GF-D8 (cell line): ENCODE measurements at places on chromosomes 5 and 9.

DNA sequence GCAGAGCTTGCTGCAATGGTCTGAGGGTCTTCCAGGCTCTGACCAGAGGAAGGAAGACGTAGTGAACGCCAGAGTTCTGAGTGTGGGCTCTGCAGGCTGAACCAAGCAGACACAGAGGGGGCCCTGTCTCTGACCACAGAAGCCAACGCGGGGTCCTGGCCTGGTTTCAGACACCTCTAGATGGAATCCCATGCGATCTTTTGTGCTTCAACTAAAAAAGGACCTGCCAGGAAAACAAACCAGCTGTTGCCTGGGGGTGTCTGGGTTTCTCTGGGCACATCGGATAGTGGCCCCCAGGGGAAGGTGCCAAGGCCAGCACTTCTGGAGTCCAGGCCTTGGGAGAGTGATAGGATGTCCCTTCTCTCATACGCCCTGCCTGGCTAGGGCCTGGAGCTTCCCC, 12.9 kb downstream of the PRDM12 start:
- no peak for DNase-seq

DNA sequence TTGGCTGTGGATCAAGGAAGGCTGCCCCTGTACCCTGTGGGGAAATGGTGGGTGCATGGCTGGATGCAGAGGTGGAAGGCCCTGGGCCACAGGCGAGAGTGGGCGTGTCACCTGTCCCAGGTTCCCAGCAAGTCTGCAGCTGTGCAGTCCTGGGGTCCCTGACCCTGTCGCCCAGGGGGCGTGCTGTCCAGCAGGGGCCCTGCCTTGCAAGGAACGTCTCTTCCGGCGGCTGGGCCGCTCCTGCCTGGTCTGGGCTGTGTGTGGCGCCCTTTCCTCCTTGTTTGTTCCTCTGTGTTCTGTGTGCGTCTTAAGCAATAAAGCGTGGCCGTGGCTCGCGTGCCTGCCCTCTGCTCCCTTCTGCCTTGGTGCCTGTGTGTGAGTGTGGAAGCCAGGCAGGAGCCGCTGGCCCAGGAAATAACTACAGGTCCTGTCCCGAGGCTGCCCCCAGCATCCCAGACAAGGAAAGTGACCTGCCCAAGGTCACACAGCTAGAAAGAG, 8.4 kb downstream of the SLC2A6 start:
- no peak for DNase-seq

- DNase-seq: no peak
Measured at GRCh38 chr5:174601946-174602345, 122.4 kb upstream of the MSX2 start.

- no peak for DNase-seq
Measured at GRCh38 chr9:70801181-70801829, 320.1 kb downstream of the TRPM3 start.

- no peak for DNase-seq
Measured at GRCh38 chr5:1168796-1169195, 32.6 kb upstream of the SLC6A19 start.

- DNase-seq: no peak
Measured at GRCh38 chr5:181184845-181185216, 20.2 kb downstream of the TRIM7 start.

GRCh38 chr5:139900546-139901250, 105.1 kb downstream of the PSD2 start:
- no peak for DNase-seq

DNA sequence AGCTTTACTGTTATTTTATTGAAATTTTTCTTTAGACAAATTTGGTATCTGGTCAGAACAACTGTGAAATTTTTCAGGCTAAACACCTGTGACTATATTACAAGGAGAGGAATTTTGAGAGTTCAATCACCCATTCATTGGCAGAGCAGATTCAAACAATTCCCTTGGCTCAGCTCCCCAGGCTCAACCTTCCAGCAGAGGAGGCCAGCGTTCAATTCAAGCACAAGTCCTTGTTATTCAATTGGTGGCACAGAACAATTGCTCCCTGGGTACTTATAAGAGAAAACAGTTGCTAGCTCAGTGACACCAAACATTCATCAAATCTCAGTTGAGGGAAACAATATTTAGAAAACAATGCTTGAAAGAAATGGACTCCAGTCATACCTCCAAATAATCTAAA, 83.3 kb downstream of the SUSD1 start:
- no peak for DNase-seq

DNA sequence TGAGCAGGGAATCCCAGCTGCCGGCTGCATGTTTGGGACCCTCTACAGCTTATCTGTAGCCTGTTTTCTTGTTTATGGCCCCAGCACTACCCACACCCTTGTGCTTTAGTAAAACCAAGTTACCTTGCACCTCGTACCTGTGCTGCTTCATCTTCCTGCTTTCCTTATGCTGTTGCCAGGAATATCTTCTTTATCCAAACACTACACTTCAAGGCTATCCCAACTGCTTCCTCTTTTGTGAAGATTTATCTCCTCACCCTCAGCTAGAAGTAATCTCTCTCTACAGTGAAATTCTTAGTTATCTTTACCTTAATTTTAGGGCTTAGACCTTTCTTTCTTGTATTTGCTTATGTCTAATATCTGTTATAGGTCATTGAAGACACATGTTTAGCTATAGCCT, 171.1 kb downstream of the KDM4C start:
- DNase-seq: no peak

- DNase-seq: no peak
Measured at GRCh38 chr9:74979844-74980243, 27.1 kb upstream of the C9orf40 start.

- no peak for DNase-seq
Measured at GRCh38 chr5:133899506-133899905, 68.9 kb downstream of the C5orf15 start.

- peak; percentile 98 for DNase-seq
Measured at GRCh38 chr5:165188556-165189175, 1683.2 kb downstream of the MAT2B start.

GRCh38 chr5:139600336-139600949, 39.3 kb downstream of the UBE2D2 start:
- DNase-seq: no peak

DNA sequence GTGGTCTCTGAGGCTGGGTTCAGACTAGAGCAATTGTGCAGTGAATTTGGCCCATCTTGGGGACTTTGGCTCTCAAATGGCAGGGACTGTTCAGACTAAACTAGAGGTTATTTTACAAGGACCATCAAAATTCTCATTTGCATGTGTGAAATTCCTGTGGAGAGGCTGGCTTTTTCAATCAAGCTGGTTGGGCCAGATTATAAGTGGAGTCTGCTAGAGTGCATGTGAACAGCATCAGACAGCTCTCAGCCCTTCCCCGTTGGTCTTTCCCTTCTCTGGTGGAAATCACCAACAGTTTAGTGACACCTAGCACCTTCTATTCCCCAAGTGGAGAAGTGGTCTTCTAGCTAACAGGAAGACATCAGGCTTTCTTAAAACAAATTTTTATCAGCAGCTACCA, 301.3 kb downstream of the CWC27 start:
- DNase-seq: no peak

- DNase-seq: no peak
Measured at GRCh38 chr5:93608855-93609254, 25.8 kb downstream of the NR2F1 start.

DNA sequence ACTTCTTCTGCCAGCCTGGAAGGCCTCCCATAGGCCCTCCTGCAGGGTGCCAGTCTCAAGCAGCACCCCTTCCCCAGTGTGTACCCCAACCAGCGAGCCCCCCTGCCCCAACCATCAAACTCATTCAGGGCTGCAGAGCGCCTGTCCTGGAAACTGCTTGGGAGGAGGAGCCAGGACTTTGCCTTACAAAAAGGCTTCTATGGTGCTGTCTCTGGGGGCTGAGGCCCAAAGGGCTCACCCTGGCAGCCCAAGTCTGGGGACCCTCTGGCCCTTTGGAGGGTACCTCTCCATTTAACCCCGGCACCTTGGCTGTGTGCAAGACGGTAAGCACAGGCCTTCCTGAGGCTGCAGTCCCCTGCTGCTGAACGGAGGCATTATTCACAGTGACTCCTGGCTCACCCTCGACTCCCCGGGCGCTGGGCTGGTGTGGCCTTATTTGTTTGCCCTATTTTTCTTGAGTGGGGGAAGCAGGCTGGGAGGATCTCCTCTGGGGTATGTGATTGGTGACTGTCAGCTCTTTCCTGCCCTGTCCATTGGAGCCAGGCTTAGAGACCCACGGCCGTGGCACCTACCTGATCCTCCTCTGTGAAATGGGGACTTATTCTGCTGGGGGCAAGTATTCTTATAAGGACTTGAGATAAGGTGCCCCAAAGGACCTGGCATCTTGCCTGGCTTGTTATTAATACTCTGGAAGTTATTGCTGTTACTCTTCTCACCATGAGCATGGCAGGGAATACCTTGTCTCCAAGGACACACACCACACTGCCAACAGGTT, 5.8 kb downstream of the LMX1B start:
- no peak for DNase-seq

- no peak for DNase-seq
Measured at GRCh38 chr9:13034694-13035002, 244.8 kb downstream of the MPDZ start.

- DNase-seq: no peak
Measured at GRCh38 chr5:32182463-32183063, 8.4 kb upstream of the GOLPH3 start.

DNA sequence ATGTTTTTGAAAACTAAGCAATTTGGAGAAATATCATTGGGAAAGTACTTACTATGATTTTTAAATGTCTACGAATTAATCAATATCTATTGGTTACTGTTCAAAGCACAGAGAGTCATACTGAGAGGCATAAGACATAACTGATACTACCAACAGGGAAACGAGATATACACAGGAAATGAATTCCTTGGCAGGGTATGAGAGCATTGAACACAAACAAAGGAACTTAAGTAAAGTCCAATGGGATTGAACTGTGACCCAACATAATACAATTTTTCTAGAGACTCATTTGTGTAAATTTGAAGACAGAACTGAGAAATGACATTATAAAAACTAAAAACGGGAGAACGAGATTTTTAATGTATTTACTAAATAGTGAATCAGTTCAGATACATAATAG, 1.3 kb upstream of the ITGA1 start:
- no peak for DNase-seq

- DNase-seq: no peak
Measured at GRCh38 chr5:54904425-54904824, 81.0 kb downstream of the ESM1 start.
